Glutamatergic neuron (in vitro differentiated cells): ENCODE measurements at places on chromosomes 5 and 9. TPM values are rescaled to one million over a fixed set of nuclear protein-coding genes. Genes with fewer than 3 reads are reported as not detected.

DNA sequence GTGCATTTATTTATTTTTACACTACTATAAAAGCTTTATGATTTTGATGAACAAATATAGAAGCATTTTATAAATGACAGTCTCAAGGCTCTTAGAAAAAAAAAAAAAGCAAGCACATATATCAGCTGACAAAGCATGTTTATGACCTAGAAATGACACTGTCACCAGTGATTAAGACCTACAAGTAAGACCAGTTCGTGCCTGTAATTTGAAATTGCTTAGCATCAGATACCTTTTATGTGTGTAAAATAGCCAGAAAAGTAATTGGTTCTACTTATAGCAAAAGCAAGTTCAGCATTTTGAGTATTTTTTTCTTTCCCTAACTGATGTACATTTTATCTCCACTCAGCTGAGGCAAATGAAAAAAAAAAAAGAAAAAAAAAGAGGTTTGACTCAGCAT lies 808.4 kb downstream of the CDH18 start:
- H3K4me3 ChIP-seq = no peak overlapping the region
- H3K36me3 ChIP-seq = no peaks in the 10 kb centered on the region
- DNase-seq = no peak
- H3K27ac ChIP-seq = no peak overlapping the region
- H3K27me3 ChIP-seq = peaks cover 3% of the 10 kb centered on the region
- H3K4me1 ChIP-seq = peaks cover 27% of the 10 kb centered on the region

DNA sequence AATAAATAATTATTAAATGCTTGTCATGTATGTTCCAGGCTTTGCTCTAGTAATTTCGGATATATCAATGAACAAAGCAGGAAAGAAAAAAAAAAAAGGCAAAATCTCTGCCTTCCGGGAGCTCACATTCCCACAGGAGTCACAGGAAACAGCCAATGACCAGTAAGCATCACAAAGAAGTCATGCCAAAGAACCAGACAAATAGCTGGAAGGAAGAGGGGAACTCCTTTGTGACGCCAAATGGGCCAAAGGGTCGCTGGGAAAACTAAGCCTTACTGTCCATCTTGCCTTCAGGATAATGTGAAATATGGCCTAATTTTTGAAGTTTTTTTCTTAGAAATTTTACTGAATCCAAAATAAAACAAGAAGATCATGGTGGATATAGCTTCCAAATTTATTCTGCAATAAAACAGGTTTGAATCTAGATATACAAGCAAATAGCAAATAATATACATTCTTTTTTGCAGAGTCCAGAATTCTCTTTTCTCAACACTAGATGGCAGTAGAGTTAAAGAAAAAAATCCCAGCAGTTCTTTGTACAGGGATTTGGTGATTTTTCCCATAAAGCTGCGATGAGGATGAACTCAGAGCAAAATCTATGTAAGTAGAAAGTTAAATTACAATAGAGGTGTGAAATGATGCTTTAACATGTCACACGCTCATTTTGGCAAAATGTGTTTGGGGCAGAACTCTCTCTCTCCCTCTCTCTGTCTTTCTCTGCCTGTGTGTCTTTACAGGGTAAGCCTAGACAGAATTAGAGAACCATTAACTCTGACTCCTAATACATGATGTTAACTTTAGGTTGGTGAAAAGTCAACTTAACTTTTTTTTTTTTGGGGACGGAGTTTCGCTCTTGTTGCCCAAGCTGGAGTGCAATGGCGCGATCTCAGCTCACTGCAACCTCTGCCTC lies 60.0 kb upstream of the TUT7 start:
- H3K27ac ChIP-seq = no peak overlapping the region
- no peak for DNase-seq
- peaks cover 6% of the 10 kb centered on the region for H3K4me1 ChIP-seq
- no peak overlapping the region for H3K4me3 ChIP-seq
- H3K36me3 ChIP-seq = no peaks in the 10 kb centered on the region

GRCh38 chr5:62460578-62460983 lies 48.0 kb downstream of the IPO11 start:
- DNase-seq = no peak
- H3K4me3 ChIP-seq = no peak overlapping the region
- H3K4me1 ChIP-seq = peaks cover 2% of the 10 kb centered on the region
- no peak overlapping the region for H3K27ac ChIP-seq

DNA sequence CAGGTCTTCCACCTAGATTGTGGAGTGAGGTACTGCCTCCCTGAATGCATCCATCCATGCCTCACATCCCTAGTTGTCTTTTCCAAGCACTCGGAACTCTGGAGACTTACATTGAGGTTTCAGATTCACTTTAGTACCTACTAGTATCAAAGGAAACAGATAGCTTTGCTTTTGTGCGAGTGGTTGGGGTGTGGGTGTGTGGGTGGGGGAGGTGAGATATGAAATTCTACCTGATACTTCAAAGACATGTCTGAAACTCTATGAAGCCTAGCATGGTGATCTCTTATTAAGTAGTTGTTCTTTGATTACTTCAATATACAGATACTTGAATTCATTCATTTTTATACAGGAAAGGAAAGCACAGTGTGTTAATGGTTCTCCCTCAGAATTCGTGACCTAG lies 64.4 kb downstream of the MCCC2 start:
- H3K4me3 ChIP-seq = no peak overlapping the region
- peaks cover 3% of the 10 kb centered on the region for H3K27me3 ChIP-seq
- H3K27ac ChIP-seq = no peak overlapping the region
- DNase-seq = no peak
- no peaks in the 10 kb centered on the region for H3K36me3 ChIP-seq

GRCh38 chr5:65199993-65200675 lies 281.6 kb downstream of the ADAMTS6 start:
- H3K27me3 ChIP-seq = peaks cover 4% of the 10 kb centered on the region
- no peaks in the 10 kb centered on the region for H3K36me3 ChIP-seq

- DNase-seq = no peak
- H3K27ac ChIP-seq = no peak overlapping the region
- H3K36me3 ChIP-seq = no peaks in the 10 kb centered on the region
- H3K4me3 ChIP-seq = no peak overlapping the region
These were observed 1048.7 kb upstream of the WWC1 start for GRCh38 chr5:167242701-167243100.

GRCh38 chr5:64158827-64159226 lies 6.8 kb upstream of the RNF180 start:
- H3K4me1 ChIP-seq = no peaks in the 10 kb centered on the region
- H3K36me3 ChIP-seq = peaks cover 4% of the 10 kb centered on the region
- H3K4me3 ChIP-seq = no peak overlapping the region
- H3K27ac ChIP-seq = no peak overlapping the region
- no peak for DNase-seq
- H3K27me3 ChIP-seq = no peaks in the 10 kb centered on the region

DNA sequence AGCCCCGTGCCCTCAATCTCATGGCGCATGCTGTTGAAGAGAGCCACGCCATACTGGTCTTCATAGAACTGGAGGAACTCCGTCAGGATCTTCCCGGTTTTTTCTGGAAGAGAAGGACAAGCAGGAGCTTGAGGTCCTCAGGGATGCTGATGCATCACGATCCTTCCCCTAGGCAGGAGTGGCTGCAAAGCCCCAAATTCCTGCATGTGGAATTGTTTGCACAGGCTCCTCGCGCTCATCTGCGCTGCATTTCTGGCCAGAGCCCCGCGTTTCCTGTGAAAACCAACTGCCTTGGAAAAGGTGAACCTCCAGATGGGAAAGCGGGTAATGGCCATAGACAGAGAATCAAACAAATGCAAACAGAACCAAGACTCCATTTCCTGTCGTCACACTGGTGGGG lies 80.4 kb downstream of the LRSAM1 start:
- no peak overlapping the region for H3K4me3 ChIP-seq
- no peak overlapping the region for H3K27ac ChIP-seq
- peaks cover 16% of the 10 kb centered on the region for H3K4me1 ChIP-seq
- no peak for DNase-seq
- peaks cover 4% of the 10 kb centered on the region for H3K36me3 ChIP-seq

GRCh38 chr5:151547364-151547763 lies 43.8 kb downstream of the FAT2 start:
- no peak overlapping the region for H3K27ac ChIP-seq
- no peak for DNase-seq
- no peaks in the 10 kb centered on the region for H3K27me3 ChIP-seq
- no peaks in the 10 kb centered on the region for H3K4me1 ChIP-seq
- H3K36me3 ChIP-seq = no peaks in the 10 kb centered on the region

DNA sequence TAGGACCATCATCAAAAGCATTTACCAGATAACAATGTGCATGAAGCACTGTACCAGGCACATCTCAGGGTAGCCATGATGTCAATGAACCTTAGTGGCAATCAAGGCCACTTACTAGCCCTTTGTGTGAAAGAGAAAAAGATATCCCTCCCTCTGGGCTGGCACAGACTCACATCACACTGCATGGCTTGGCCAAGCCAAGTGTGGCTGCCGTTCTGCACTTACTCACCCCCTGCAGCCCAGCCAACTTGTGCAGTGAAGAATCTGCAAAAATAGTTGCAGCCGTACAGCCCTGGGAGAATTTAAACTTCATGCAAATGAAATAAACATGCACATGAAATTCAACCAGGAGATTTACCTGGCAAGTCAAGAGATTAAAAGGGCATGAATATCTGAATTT lies 333.5 kb downstream of the DEPDC1B start:
- H3K27ac ChIP-seq = no peak overlapping the region
- no peaks in the 10 kb centered on the region for H3K36me3 ChIP-seq
- no peak for DNase-seq
- no peaks in the 10 kb centered on the region for H3K27me3 ChIP-seq
- H3K4me3 ChIP-seq = no peak overlapping the region

The RPL7A gene
- 1,442 TPM for total RNA-seq

The FBP1 gene
- not detected for total RNA-seq

The S1PR3 gene
- 2.9 TPM for total RNA-seq

The CTSL gene
- 28.7 TPM for total RNA-seq

The FLT4 gene
- total RNA-seq = 0.17 TPM

The ANKRD18A gene
- 32.3 TPM for total RNA-seq

The CTNNA1 gene
- 598 TPM for total RNA-seq

The CYLC2 gene
- total RNA-seq = not detected

The CLTA gene
- 164 TPM for total RNA-seq
